ENCODE measurements at places on chromosomes 16 and 17.

GRCh38 chr16:11089504-11090124 lies 145.2 kb downstream of the CLEC16A start:
- DNase-seq: no peak

DNA sequence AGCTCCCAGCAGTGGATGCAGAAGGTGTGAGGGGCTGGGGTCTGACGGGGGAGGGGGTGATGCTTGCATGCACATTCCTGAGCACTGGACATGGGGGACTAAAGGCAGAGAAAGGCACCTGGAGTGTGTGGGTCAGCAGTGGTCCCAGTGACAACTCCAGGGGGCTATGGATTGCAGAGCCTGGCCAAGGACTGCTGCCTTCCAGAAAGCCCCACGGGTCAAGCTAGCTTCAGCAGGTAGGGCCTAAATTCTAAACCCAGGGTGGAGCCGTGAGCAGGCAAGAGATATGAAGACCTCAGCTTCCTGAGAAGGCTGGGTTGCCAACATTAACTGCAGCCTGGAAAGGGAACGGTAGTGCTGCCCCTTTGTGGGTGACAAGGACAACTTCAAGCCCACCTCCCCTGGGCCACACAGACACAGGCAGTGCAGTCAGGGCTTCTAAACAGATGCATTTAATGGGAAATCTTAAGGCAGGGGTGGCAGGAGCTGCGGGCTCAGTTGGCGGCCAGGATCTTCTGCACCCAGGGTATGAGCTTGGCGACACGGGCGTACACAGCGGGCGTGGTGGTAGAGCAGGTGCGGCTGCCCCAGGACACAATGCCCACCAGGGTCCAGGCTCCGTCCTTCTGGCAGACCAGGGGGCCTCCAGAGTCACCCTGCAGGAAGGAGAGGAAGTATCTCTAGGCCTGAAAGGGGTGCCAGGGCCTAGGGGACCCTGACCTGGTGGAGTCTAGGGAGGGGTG lies 3.1 kb downstream of the CTRB2 start:
- DNase-seq: no peak

GRCh38 chr17:28810437-28810836 lies 32.2 kb downstream of the FAM222B start:
- no peak for DNase-seq

DNA sequence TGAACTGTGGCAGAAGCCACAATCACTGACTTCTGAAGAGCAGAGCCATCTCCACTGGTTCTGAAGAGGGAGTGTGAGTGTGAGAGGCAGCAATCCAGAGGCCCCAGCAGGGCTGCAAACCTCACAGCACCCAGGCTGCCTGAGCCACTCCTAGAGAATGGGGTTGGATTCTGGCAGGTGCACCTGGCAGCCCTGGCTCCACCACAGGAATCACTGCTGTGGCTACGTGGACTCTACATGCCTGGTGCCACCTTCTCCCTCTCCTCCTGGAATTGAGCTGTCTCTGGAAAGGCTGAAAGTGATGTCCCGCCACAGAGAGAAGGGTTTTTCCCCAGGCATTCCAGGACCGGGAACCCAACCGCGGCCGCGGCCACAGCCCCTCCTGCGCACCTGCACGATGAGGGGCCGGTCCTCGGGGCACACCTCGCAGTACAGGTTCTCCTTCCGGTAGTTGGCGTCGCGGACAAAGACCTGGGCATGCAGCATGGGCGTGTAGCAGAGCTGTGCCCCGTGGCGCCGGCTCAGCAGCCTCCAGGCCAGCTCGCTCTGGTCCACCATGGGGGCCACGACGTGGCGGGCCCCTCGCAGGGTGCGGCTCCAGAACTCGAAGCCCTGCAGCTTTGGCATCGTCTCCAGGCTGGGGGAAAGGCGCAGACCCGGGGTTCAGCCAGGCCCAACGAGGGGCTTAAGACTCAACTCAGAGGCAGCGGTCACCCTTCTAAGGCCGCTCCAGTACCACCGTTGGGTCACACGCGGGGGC lies 991 bp downstream of the DUS1L start:
- DNase-seq: no peak

DNA sequence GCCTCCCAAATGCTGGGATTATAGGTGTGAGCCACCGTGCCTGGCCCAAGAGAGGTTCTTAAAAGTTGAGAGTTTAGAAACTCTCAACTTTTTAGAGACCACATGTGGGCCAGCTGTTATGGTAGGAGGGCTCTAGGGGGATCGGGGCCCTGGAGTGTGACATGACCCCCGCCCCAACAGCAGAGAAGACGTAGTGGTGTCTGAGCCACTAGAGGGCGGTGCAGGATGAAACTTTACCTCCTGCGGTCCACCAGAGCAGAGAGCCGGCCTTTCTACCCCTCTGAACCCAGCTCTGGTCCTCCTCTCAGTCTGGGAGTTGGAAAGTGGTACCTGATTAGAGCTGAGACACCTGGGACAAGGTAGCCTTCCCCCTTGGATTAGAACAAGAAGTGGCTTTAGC lies 7.4 kb downstream of the CDK5RAP3 start:
- peak; percentile 26 for DNase-seq

GRCh38 chr16:72983728-72984350 lies 64.1 kb downstream of the ZFHX3 start:
- DNase-seq: no peak

- no peak for DNase-seq
Observed at GRCh38 chr17:49162866-49163265, 30.3 kb downstream of the B4GALNT2 start.

DNA sequence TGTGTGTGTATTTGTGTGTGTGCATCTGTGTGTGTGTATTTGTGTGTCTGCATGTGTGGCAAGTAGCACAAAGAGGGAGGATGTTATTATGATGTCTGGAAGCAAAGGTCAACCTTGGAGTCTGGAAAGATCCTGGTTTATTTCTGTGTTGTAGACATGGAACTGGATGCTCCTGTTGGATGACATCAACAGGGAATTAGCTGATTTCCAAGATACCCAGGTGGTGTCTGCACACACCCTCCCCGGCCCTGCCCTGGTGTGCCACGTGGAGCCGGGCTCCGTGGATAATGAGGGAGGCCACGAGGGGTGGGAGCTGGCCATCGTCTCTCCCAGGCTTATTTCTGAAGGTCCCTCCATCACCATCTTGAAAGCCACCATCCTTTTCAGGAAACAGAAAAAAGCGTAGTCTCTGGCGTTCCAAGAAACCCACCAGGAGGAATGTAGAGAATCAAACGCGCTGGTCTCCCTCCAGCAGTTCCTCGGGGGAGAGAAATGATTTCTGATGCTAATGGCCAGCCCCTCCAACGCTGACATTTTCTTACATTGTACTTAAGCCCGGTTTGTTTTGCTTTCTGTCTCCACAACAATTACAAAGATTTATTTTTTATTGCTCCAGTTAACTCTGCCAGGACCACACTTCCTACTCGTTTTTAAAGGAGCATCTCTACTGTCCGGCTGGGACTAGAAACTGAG lies 93.3 kb downstream of the FOXL1 start:
- DNase-seq: no peak

- DNase-seq: peak; percentile 71
Observed at GRCh38 chr16:23182206-23182678, 303 bp upstream of the SCNN1G start.

- no peak for DNase-seq
Observed at GRCh38 chr17:77417575-77417974, 276.8 kb downstream of the SEC14L1 start.

DNA sequence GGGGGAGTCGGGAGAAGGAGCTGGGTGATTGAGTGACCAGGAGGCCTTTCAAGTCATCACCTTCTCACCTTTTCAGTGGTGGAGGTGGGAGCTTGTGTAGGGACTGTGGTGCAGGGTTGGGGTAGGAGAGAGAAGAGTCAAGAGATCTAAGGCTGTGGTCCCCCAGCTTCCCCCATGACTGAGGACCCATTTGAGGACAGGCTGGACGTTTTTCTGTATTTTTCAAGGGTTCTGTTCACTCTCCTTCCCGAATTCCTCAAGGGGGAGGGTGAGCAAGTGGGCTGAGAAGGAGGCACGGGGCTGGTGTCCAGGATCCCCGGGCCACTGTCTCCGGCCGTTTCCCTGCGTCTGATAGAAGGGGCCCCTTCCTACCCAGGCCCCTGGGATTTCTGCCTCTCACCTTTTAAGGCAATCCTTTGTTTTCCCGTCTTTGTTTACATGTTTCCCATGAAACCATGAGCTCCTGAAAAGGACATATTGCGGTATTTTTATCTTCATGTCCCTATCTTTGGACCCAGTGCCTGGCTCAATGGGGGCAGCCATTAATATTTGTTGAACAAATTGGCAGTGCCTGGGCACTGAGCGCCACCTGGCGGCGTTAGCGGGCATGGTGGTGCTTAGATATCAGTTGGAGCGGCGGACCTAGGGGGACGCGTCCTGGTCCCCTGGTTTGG lies 9.2 kb upstream of the CD300A start:
- DNase-seq: peak; percentile 73

DNA sequence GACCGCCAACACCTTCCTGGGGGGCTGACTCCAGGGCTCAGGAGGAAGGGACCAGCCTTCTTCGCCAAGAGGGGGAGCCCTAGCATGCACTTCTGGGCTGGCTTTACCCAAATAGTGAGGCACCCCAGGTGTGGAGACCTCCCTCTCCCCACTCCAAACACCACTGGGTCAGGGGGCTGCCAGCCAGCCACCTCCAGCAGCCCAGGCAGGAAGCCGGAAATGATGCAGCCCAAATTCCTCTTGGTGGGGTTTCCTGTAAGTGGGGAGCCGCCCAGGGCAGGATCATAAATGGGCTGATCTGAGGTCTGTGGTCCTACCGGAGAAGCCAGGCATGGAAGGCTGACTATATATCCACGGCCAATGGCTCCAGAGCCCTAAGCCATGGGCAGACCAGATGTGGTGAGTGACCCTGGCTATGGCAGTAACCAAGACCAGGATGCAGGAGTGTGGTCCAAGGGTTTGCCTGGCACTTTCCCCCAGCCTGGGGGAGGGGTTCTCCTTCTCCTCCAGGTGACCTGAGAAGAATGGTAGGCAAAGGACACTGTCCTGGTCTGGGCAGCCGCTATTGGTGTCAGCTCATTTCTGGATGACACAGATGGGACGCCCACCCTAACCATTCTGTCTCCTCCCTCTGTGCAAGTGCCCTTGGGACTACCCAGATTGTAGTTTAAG lies 4.2 kb downstream of the GIT1 start:
- no peak for DNase-seq

- DNase-seq: no peak
Observed at GRCh38 chr16:67128887-67129286, 19.1 kb downstream of the PHAF1 start.

DNA sequence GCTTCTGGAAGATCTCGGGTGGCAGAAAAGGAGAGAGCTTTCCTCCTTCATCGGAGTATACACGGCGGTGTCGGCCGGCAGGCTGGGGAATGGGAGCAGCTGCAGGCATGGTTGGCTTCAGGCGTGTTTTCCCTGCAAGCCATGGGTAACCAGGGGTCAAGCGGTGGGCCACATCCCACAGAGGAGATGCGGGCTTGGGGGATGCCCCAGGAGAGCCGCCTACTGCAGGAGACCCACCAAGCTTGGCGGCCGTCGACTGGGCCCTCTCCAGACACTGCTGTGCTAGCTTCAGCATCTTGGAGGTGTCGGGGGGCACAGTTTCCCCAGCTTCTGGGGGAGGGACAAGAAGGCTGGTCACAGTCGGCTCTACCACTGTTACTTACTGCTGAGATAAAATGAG lies 4.2 kb downstream of the VPS9D1 start:
- no peak for DNase-seq

DNA sequence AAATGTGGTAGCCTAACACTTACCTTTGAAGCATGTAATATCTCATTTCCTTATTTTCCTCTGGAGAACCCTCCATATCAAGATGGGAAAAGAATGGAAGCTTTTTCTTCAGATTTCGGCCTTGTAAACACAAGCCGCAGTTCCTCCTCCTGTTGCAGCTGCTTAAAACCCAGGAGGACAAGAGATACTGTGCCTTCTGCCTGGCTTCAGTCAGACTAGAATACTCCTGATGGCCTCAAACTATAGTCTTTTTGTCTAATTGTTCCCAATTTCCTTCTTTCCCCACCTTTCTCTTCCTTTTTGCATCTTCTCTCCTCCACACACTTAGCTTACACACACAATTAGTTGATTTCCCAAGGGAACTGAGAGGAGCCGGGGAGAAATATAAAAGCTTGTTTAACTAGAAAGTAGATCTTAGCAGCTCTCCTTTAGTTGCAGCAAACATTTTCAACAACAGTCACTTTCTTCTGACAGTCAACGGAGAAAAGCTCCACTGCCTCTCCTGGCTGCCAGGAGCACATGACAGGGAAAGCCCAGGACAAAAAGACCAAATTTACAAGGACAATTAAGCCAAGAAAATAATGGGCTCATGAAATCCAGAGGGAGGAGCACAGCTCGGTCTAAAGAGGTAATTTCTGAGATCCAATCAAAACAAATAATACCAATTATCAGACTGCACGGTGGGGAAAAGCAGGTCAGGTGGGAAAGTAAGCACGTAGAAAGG lies 76.4 kb upstream of the C17orf78 start:
- no peak for DNase-seq

DNA sequence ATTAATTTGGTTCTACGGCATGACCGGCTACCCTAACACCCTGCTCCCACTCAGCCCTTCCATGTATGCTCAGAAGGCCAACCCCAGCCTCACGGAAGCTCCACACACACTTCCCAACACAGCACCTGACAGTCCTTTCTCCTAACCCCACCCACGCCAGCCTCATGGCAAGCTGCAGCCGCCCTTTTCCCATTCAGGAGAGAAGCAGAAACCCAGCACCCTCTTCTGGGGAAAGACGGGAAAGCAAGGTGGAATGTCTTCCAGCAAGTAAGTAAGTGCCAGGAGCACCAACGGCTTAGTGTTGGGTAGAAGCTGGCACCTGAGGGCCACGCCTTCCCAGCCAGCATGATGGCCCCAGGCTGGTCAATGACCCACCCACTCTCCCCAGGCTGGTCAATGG lies 32.1 kb downstream of the ABR start:
- DNase-seq: no peak

DNA sequence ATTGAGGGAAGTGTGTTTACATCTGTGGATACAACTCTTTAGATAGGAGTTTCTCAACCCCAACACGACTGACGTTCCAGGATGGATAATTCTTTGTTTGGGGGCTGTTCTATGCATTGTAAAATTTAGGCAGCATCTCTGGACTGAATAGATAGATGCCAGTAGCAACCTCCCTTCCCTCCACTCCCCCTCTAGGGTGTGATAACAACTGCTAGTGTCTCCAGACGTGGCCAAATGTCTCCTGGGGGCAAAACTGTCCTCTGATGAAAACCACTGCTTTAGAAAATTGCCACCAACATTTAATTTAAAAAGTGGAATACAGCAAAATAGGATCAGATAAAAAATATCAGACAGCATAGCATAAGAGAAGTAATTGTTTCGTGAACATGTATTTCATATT lies 79.9 kb downstream of the HS3ST3A1 start:
- DNase-seq: no peak

- DNase-seq: no peak
Observed at GRCh38 chr16:50584033-50584722, 36.0 kb downstream of the NKD1 start.
